ENCODE measurements at places on chromosomes 7 and 10.

DNA sequence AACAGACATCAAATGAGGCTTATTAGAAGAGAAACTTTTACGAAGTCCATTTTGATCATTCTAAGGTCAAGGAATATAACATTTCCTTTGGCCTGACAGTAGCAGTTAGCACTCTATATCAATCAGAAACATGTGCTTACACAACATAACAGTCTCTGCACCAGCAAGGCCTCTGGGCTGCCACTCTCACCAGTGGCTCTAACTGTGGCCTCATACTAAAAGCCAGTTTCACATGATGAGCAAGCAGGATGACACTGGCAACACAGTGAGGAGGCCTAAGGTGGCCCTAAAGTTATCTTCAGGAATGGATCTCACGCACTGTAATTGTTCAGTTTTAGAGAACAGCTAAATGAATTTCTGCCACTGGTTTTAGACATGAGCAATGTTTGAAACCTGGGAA lies 126.8 kb downstream of the COBL start:
- no peak for DNase-seq

DNA sequence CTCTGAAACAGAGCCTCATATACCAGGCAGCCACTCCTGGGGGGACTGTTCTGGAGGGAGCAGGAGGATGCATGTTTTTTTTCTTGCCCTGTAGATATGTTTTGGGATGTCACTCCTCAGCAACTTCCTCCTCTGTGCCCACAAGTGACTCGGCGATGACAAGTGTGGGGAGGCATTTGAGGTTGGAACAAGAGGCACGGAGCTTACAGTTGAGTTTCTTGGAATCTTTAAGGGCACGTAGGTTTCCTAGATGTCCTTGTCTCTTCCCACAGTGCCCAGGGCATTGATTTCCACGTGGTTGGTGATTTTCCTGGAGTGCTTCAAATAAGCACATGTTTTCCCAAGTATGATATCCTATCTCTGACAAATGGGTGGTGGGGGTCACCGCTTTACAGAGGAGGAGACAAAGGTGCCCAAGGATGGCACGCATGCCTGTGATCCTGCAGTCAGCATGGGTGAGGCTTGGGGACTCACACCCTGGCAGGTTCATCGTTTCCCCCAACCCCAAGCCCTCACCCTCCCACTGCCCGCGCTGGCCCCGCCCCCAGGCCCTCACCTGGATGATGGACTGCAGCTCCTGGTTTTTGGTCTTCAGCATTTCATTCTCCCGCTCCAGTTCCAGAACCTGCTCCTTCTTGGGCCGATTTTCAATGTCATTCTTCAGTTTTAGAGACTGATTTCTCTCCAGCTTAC lies 95.2 kb upstream of the GNA12 start:
- DNase-seq: no peak

GRCh38 chr7:96686305-96686704 lies 23.3 kb downstream of the SEM1 start:
- DNase-seq: no peak

DNA sequence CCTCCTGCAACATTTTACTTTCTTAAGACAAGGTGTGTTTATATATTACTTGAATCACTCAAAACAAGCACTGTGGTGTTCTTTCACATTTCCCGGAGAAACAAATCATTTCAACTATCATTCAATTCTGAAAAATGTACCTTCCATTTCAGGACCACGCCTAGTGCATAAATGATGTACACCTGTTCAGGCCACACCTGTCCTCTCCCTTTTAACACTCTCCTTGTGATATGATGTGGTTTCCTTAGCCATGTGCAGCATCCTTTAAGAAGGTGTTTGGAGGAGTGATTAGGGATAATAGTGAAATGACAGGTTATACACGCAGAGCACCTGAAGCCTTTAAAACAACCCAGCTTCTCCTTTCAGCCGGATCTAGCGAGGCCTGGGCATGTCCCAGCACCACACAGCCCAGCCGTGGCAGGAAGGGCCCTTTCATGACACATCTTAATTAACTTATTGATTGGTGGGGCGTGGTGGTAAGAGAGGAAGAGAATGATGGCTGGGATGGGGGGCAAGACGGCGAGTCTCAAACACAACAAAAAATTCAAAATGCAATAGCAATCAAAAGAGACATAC lies 26.9 kb downstream of the ABLIM1 start:
- DNase-seq: no peak

- DNase-seq: no peak
Observed at GRCh38 chr7:46237466-46237865, 316.4 kb upstream of the IGFBP3 start.

DNA sequence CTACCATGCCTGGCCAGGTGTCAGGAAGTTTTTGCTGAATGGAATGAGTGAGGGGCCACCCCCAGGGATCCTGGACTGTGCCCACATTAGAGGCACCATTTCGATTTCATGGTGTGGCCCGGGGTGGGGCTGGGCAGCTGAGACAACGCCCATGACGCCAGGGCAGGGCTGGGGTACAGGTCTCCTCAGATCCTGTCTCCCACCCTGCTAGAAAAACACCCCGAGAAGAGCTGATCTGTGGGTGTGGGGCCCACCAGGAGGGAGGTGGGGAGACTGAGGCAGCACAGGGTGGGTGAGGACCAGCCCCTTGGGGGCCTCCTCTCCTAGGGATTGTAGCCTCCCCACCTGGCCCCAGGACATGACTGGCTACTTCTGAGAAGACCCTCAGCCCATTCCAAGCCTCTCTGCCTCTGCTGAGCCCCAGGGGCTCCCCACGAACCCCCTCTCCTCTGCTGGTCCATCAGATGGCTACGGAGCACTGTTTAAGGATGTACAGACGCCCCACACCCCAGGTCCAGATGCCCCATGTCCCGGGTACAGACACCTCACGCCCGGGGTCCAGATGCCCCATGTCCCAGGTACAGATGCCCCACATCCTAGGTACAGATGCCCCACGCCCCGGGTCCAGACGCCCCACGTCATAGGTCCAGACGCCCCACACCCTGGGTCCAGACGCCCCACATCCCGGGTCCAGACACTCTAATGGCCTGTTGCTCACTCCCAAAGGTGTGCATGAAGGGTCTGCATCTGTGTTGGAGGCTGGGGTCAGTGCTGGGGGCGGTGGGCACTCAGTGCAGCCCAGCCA lies 99.4 kb downstream of the MICALL2 start:
- no peak for DNase-seq

DNA sequence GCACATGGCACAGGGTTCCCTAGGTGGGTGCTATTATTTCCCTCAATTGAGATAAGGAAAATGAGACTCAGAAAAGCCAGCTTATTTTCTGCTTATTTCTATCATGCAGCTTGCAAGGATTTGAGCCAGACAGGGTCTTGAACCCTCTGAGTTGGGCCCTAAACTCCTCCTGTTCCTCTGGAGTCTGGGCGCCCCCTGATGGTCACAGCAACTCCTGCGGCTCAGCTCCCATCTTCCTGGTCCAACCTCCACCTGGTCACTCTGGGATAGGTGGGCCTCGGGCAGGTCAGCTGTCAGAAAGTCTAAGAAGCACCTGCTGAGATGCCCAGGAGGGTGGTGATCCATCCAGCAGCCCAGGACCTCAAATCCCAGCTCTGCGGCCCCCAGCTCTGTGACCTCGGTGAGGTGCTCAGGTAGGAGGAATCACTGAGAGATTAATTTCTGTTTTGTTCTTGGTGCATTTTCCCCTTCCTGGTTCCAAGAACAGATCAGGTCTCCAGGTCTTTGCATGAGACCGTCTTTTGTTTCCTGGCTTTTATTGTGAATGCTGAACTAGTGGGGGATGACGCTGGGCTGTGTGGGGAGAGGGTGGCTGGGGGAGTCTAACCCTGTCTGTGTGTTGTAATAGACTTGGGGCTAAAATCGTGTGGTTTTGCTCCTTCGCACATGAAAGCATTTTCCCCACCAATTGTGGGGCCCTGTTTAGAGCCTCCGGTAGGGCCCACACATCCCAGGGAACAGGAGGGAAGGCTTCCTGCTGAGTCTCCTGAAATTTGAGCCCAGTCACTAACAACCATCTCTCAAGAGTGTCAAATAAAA lies 32.8 kb downstream of the TMEM130 start:
- no peak for DNase-seq

- DNase-seq: no peak
Observed at GRCh38 chr10:35132727-35133126, 6.1 kb downstream of the CREM start.

- peak; percentile 23 for DNase-seq
Observed at GRCh38 chr7:130953196-130953595, 219.2 kb upstream of the KLF14 start.

DNA sequence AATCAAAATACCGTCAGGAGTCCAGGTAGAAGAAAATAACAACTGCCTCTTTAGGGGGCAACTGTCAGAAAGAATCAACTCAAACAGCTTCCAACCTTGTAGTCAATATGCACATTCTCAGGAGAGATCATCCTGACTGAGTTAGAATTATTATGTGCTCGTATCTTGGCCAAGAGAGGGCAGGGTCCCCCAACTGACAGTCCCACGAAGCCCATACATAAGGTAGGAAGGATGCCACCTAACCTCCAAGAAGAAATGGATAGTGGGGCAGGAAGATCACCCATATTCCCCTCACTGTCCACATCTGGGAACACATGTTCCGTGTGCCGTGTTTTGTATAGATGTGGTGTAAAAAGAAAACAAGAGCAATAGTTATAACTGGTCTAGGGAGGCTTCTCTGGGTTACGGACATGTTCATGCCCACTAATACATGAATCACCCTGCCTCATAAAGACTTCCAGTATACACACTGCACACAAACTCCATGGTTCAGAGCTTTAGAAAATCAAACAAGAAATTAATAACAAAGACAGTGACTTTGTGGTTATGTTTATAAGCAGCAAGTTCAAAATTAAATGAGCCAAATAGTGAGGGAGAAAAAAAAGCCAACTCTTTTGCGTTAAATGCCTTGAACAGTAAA lies 295.6 kb downstream of the FGFR2 start:
- DNase-seq: no peak

DNA sequence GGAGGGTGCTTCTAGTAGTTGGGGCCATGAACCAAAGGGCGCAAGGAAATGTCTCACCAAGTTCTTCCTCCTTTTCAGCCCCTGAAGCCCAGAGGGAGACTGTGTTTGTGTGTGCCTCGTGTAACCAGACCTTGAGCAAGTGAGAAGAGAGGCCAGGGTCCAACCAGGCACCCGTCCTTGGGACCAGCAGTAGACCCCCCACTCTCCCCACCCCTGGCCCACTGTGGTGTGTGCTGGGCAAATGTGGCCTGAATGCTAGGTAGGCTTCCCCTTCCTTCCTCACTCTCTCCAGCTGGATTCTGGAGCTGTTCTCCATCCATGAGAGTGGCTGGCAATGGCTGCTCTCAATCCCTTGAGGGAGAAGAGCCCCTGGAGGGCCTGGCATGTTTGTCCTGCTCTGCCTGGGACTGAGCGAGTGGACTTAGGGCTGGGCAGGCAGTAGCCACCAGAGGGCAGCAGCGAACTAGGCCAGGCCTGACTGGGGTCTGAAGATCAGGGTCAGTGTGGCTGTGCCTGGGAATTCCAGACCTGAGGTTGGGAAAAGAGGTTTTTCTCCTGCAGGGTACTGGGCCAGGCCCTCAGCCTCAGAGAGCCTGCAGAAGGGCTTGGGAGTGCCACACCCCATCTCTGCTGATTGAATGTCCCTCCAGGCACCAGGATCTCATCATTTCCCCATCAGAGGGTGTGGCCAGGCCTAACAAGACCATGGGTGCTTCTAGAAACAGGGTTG lies 12.5 kb downstream of the SFRP5 start:
- DNase-seq: peak; percentile 49

DNA sequence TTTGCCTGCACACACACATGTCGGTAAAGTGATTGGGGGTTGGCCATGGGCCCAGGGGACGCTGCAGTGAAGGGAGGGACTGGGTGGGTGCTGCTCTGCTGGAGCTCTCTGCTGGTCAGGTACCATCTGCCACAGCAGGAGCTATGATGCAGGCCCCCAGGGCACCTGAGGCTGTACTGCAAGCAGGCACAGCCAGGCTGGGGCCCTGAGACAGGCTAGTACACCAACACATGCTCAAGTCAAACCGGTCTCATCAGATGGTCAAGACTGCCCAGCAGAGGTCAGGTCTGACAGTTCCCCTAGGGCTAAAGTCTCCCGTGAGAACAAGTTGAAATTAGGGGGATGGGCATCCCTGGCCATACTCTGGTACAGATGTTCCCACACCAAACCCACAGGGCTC lies 118.3 kb upstream of the THSD7A start:
- DNase-seq: no peak

DNA sequence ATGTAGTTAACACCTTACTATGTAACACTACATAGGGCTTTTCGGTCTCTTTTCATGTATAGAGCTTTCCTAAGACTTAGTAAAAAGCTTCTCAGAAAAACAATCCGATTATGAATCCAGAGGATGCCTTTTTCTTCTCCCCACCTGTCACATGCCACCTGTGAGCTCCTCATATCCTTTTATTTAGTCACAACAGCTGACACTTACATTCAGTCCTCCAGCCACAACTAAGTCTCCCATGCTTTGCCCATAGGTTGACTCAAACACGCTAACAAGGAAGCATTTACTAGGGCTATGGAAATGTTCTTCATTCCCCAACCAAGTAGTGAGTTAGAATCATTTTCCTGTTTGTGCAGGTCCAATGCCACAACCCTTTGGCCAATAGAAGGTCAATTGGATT lies 7.9 kb downstream of the ENO4 start:
- DNase-seq: no peak

GRCh38 chr7:88912852-88913251 lies 117.3 kb upstream of the TEX47 start:
- DNase-seq: no peak

- DNase-seq: no peak
Observed at GRCh38 chr10:5804386-5804785, 8.8 kb downstream of the GDI2 start.

GRCh38 chr10:15843695-15844094 lies 16.6 kb downstream of the MINDY3 start:
- no peak for DNase-seq

All from CD4-positive, alpha-beta T cell treated with Interleukin-21 for 1 hour (primary cell).